GM13977 (cell line): ENCODE measurements at places on chromosomes 7 and 10.

GRCh38 chr7:13990319-13990983 is 985 bp upstream of the ETV1 start:
- peak; percentile 14 for DNase-seq

GRCh38 chr7:114392686-114393085 is 21.9 kb upstream of the FOXP2 start:
- DNase-seq, result no peak

DNA sequence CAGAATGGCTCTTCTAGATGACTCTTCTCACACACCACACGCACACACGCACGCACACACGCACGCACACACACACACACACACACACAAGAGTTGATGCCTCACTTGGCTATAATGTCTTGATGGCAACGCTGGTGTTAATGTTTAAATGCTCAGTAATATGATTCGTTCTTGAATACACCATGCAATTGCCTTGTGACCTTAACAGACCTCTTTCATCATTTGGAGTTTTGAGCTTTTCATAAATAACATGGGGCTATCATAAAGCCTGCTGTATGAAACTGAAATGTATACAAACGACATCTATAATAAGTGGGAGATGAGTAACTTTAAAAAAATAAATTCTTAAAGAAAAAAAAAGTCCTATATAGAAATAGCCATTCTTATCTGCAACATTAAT is 8.2 kb downstream of the JCAD start:
- no peak for DNase-seq

- no peak for DNase-seq
These were observed 102.5 kb upstream of the CELF2 start for GRCh38 chr10:10915215-10915614.

- DNase-seq, result no peak
These were observed 133.7 kb downstream of the LHPP start for GRCh38 chr10:124595143-124595883.

GRCh38 chr10:71852355-71852937 is 1.4 kb upstream of the PSAP start:
- DNase-seq, result no peak

DNA sequence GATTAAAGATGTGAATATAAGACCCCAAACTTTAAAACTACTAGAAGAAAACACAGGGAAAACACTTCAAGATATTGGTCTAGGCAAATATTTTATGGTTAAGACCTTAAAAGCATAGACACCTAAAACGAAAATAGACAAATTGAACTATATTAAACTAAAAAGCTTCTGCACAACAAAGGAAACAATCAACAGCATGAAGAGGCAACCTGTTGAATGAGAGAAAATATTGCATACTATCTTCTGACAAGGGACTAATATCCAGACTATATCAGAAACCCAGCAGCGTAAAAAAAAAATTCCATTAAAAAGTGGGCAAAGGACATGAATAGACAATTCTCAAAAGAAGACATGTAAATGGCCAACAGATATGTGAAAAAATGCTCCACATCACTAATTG is 18.6 kb downstream of the PAPSS2 start:
- no peak for DNase-seq

GRCh38 chr10:119449760-119450461 is 92.6 kb downstream of the RGS10 start:
- no peak for DNase-seq

GRCh38 chr7:95246831-95247370 is 77.4 kb downstream of the PON1 start:
- peak; percentile 27 for DNase-seq

GRCh38 chr10:128643658-128644057 is 517.4 kb upstream of the MKI67 start:
- DNase-seq, result no peak

- no peak for DNase-seq
These were observed 38.1 kb downstream of the COL13A1 start for GRCh38 chr10:69839696-69840345.

- DNase-seq, result no peak
These were observed 38.5 kb upstream of the EXOC6 start for GRCh38 chr10:92809840-92810239.

GRCh38 chr7:123557016-123557397 is 611 bp downstream of the NDUFA5 start:
- no peak for DNase-seq

DNA sequence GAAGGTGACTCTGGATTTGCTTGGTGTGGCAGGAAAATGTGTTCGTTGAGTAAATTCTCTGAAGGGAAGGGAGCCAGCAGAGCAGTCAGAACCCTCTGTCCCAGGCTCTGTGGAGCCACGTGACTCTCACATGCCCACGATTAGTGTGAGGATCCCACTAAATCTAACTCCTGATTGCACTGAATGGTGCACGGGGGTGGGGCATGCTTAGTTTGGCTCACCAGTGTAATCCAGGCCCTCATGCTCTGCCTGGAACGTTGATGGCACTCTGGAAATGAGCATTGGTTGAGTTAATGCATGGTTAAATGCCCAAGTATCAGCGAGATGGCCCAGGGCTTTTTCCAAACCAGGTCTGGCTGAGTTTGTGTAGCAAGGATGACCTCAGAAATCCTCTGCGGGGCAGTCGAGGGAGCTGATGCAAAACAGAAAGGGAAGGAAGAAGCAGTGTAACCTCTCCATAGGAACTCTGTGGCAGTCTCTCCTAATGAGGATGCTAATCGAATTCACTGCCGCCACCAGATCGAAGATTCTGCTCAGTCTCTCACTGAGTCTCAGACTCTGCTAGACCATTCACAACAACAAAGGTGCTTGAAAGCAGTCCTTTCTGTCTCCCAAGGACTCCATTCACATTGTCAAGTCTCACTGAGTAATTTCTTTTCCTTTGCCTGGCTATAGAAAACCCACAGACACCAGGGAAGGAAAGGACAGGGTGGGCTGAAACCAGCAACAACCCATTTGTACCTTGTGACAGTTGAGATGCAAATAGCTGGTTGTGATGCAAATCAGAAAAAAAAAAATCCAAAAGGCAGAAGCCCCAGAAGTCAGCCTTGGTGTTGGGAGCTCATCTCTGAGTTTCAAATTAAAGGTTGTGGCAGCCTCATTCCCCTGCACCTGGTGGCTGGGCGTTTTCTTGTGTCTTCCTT is 98.1 kb downstream of the C10orf105 start:
- DNase-seq, result no peak

- no peak for DNase-seq
These were observed 41.8 kb downstream of the ZCCHC24 start for GRCh38 chr10:79403441-79404230.

DNA sequence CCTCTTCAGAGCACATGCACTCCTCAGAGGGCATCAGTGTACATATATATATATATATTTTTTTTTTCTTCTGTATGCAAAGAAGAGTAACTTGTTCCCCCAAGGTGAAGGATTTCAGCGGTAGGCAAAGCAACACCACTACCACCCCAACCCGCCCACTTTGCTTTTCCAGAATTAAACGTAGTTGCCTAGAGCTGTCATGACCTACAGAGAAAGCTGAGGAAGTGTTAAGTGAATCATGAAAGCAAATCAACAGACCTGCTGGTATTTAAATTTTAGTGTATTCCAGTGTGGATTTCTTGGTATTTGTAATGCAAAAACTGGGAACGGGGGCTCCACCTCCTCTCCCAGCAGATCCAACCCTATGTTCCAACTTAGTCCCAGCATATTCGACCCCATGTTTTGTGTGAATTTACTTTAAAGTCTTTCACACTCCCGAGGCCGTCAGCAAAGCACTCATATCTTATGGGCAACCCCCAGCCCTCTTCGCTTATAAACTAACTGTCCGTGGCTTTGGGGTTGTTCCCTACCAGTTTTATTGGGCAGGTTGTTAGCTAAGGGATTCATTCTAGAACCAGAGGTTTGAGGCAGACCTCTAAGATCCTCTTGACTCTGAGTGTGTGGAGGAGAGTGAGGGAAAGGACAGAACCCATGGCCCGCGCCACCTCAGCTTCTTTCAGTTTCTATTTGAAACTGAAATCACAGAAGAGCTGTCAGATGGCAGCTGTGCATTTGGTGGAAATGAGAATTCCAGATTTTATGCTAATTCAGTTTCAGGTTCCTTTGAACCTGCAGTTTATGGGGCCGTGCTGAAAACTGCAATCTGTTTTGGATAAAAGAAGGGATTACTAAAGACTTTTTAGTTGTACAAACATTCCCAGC is 450.2 kb upstream of the GALNT17 start:
- peak; percentile 65 for DNase-seq

DNA sequence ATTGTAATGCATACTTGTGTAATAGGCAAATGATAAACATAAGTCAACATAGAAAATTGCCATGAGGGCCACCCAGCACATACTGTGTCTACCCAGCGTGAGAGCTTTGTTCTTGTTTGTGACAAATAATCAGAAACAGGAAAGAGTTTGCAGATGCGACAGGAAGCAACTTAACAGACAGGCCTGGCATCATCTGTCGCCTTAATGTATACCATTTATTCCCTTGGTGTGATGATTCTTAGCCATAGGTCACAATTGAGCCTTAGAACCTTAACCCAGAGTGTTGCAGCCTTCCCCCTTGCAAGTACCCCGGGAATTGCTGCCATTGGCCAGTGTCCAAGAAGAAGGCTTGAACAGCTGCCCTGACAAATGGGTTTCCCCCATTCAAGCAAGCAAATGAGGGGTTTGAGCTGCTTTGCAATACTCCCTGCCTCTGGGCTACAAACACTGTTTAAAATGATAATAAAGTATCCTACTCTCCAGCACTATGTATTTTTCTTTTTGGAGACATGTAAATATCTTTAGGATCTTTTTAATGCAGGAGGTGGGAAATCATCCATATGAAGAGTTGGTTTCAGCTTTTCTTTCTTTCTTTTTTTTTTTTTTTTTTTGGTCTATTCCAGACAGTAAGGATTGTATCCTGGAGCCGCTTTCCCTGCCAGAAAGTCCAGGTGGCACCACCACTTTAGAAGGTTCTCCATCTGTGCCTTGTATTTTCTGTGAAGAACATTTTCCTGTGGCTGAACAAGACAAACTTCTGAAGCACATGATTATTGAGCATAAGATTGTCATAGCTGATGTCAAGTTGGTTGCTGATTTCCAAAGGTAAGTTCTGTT is 80.0 kb downstream of the ZNF277 start:
- DNase-seq, result peak; percentile 6

- no peak for DNase-seq
These were observed 109.5 kb upstream of the GATA3 start for GRCh38 chr10:7945034-7945433.

DNA sequence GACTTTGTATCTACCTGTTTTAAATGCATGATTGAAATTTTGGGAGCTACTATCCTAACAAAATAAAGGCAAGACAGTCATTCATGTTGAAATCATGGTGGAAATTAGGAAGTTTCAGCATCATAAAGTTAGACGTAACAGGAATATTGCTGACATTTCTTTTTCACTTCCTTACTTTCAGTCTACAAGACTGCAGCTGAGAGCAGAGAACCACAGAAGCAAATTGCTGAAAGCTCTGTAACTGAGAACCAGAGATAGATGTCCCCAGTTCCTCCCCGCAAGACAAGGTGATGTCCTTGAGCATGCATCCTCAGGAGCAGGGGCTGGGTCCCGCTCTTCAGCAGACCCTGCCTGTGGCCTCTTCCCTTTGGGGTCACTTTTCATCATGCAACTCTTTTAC is 466.3 kb upstream of the POM121L12 start:
- DNase-seq, result no peak

- no peak for DNase-seq
These were observed 32.6 kb upstream of the PDK4 start for GRCh38 chr7:95628831-95629439.

- no peak for DNase-seq
These were observed 113.8 kb downstream of the DLG5 start for GRCh38 chr10:77812741-77813140.

GRCh38 chr10:33623669-33624068 is 289.2 kb upstream of the NRP1 start:
- DNase-seq, result no peak

GRCh38 chr10:60335708-60336107 is 54.0 kb downstream of the ANK3 start:
- DNase-seq, result no peak
